ENCODE measurements at places on chromosomes 3 and 15.

GRCh38 chr3:129992781-129993180 is 18.3 kb downstream of the TRH start:
- DNase-seq = no peak

GRCh38 chr3:162168715-162169114 is 672.1 kb downstream of the OTOL1 start:
- DNase-seq = no peak

DNA sequence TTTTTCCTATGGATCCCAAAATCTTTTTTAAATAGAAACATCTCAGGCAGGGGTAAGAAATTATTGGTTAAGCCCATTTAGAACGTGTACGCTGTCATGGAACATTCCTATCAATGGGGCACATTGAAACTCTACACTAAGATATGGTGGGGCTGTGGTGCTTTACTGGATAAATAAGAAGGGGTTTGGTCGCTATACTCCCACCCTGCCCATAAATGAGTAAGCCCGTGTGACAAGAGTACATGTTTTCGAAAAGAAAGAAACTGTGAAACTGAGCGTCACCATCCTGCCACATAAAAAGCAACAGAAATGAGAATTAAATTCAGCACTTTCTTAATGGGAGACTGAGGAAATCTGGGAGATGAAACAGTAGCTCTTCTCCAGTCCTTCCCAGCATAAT is 929.7 kb upstream of the CFAP20DC start:
- DNase-seq = no peak

DNA sequence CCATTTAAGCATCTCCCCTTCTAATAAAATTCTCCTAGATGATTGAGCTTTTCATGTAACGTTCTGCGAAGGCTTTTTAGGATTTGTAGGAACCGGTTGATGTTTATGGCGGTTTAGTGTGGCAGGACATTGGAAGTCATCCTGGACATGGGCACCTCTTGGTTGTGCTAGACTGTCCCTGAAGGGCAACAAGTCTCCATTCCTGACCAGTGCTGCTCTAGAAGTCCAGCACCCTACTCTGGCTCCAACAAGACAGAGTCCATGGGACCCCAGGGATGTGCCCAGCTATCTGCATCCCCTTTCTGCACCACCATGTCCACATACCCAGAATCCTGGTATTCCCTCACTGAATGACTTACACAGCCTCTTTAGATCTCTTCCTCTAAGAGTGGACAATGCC is 46.4 kb downstream of the KCNAB1 start:
- no peak for DNase-seq

DNA sequence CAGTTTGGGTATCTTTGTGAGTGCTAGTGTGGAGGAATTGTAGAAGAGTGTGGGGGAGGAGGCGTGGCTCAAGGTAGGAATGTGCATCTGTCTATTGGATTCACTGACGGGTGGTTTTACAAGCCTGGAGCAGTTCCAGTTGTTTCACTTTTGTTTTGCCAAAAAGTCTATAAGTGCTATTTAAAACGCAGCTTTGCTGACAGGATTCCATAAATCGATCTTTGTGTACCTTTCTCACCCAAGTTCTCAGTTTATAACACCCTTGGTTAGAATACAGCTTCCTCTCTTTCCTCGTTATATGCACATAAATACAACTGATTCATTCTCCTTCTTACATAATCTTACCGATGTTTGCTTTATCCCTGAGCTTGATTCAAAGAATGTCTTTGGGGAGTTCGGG is 123.2 kb upstream of the UBE2E2 start:
- no peak for DNase-seq

DNA sequence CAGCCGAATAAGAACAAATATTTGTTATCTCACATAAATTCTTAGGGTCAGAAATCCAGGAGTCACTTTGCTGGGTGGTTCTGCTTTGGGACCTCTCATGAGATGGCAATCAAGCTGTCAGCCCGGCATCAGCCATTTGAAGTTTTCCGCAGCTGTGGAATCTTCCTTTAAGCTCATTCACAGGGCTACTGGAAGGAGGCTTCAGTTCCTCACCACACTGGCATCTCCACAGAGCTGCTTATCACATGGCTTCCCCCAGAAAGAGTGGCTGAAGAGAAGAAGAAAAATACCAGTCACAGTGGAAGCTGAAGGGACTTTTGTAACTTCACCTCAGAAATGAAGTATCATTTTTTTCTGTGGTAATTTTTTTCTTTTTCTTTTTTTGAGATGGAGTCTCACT is 267.7 kb downstream of the CHL1 start:
- no peak for DNase-seq

- DNase-seq = no peak
Measured at GRCh38 chr3:156010829-156011228, 109.5 kb upstream of the KCNAB1 start.

DNA sequence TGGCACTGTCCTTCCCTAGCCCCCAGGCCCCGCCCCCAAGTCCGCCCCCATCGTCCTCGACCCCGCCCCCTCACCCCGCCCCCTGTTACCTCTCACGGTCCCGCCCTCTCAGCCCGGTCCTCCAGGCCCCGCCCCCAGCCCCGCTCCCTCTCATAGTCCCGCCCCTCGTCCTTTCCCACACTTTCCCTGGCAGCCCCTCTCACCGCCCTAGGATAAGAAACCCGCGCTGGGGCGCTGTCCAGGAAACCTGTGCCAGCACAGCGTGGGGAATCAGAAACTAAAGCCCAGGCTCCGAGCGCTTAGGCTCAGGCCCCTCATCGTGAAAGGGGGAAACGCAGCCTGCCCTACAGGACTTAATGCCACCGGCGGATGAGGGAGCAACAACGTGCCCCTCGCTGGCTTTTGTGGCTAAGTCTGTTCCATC is 20.9 kb downstream of the TRPM1 start:
- peak; percentile 47 for DNase-seq

DNA sequence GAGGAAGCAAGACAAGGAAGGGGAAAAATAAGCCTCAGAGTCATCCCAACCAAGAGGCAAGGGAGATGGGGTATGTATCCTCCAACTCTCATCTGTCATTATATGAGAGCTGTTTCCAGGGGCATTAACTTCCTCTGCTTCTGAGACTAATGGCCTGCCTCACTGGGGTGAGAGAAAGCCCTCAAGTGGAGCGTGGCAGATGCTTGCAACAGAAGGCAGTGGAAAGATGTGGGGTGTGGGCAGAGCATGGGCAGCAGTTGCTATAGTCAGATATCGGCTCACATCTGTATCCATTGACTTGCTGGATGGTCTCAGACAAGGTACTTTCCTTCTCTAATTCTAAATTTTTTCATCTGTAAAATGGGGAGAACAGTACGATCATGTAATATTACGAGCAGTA is 81.7 kb upstream of the PLCL2 start:
- DNase-seq = no peak

- DNase-seq = no peak
Measured at GRCh38 chr3:66036586-66037148, 2.1 kb downstream of the MAGI1 start.

DNA sequence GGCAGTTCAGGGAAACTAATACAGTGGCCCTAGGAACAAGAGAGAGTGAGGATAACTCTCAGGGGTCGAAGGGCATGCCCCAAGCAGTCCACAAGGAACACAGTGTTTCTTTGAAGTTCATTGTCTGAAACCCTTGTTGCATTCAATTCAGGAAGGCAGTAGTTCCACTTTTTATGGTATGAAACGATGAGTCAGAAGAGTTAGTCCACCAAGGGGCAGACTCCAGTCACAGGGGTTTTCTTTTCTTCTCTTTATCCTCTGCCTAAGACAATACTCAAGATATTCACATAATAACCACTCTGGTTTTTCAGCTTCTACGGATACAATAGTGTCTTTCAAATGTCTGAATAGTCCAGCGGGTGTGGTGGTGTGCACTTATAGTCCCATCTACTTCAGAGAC is 23.7 kb upstream of the TICRR start:
- DNase-seq = no peak

GRCh38 chr3:120894316-120895057 is 13.5 kb upstream of the STXBP5L start:
- no peak for DNase-seq

DNA sequence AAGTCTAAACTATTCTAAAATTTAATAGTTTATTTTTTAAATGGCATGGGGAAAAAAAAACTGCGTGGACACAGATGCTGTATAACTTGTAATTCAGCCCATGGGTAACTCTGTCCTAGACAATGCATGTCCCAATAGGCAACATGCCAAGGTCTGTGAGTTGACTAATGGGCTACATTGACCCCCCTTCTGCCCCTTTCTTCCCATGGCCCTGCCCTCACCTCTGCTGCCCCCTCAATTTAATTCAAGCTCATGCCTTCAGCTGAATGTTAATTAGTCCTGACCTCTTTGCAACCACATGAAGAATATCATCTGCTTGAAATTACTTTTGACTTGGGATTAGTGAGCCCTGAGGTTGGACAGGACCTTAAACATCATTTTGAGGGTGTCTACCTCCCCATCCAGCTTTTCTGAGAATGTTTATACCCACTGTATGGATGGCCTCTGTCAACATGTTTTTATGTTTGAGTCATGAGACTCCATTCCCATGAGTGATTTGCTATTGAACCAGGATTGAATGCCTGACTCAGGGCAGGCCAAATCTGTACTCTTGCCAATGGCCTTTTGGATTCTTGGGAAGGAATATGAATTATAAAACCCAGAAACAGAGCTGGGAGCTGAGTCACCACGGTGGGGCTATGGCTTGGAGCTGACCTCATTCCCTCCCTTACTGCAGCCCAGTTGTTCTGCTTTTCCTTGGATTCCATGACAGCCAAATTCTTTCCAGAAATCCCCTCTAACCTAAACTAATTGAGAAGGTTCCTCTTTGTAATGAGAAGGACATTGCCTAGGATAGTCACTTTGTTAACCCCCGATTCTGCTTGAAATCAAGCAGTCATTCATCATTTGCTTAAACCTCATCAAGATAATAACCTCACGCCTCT is 33.5 kb upstream of the PDE8A start:
- DNase-seq = no peak

- DNase-seq = no peak
Measured at GRCh38 chr3:173886-174285, 22.7 kb upstream of the CHL1 start.

DNA sequence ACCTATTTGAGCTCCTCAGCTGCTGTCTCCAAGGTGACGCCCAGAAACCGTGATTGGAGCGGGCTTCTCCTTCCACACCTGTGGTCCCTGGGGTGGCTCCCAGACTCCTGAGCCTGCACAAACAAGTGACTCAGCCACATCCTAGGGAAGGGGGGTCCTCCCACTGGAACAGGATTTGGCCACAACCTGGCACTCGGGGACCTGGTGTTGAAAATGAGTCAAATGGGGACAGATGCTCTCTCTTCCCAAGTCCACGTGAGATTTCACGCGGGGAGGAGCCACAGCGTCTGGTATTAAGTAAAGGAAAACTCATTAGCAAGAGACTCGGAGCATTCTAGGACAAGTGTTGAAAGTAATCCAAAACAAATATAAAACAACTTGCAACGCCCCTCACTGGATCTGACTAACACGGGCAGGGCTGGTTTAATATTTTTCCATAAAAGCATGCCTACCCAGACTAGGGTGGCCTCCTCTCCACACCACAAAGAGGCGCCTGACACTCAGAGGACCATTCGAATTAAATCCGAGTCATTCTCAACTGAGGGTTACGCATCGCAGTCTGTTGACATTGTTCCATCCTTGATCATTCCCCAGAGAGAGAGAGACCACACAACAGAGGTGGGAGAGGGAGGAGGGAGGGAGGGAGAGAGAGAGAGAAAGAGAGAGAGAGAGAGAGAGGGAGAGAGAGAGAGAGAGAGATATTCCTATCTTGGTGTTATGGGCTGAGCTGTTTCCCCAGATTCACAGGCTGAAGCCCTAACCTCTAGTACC is 74.4 kb downstream of the MGLL start:
- DNase-seq = no peak

GRCh38 chr3:169659820-169660674 is 3.5 kb downstream of the MECOM start:
- DNase-seq = no peak

DNA sequence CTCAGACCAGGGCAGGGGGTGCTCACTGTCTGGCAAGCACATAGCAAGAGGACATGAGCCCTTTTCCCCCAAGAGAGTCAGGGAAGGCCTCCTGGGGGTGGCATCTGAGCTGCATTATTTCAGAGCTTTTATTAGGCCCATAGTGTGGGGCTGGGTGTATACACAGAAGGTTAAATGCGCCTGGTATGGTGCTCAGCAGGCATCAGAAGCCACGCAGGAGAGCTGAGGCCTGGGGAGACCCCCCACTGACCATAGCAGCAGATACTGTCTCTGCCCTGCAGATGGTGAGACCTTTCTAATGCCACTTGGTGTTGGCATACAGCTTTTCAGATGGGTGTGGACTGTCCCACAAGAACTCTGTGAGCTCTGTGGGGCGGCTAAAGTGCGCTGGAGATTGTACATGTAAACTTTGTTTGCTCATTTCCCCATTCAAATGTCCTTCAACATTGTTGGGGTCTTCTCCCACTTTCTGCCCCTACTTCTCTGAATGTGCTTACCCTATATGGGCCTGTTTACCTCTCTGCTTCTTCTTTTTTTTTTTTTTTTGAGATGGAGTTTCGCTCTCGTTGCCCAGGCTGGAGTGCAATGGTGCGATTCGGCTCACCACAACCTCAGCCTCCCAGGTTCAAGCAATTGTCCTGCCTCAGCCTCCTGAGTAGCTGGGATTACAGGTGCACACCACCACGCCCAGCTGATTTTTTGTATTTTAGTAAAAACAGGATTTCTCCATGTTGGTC is 62.2 kb downstream of the CDC25A start:
- no peak for DNase-seq

DNA sequence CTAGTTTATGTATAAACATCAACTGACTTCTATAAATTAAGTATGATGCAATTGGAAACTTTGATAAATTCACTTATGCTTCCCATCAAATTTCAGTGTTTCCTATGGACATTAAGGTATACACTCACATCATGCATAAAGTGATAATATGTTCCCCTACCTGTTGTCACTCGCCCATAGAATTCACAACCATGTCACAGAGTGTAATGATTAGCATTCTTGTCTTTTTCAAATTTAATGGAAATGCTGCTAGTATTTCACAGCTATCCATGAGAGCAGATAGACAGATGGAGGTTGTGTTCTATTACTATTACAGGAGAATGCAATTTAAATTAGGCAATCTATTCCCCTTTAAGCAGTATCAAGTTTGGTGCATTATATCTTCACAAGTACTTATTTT is 984 bp downstream of the PLSCR4 start:
- no peak for DNase-seq

DNA sequence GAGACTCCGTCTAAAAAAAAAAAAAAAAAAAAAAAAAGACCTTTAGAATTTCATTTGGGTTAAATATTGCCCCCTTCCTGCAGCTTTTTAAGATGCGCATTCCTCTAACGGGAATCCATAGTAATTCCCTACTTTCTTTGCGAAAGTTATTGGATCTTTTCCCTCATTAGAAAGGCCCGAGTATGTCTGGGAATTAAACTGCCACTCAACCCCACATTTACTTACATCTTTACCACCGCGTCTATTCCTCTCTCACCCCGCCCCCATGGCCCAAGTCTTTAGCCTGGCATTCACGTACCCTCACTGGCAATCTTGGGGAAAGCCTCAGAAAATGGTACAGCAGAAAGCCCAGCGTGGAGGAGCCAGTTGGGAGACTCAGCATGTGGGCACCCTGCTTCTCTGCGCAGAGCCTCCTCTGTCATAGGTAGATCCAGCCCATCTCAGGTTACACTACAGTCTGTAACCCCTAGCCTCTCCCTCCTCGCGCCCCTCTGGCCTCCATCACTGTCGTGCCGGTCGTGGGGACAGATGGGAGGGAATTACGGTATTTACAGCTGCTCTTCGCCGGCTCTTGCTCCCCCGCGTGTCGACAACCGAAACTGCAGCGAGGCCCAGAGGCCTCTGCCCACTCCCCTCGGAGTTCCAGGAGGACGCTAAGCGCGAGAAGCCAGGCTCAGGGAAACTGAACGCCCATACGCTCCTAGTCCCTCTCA is 6.4 kb upstream of the ANKDD1A start:
- peak; percentile 77 for DNase-seq

- DNase-seq = no peak
Measured at GRCh38 chr3:25500706-25501210, 72.7 kb downstream of the RARB start.

Data from naive thymus-derived CD8-positive, alpha-beta T cell (primary cell).